ENCODE measurements at places on chromosomes 5 and 9.

DNA sequence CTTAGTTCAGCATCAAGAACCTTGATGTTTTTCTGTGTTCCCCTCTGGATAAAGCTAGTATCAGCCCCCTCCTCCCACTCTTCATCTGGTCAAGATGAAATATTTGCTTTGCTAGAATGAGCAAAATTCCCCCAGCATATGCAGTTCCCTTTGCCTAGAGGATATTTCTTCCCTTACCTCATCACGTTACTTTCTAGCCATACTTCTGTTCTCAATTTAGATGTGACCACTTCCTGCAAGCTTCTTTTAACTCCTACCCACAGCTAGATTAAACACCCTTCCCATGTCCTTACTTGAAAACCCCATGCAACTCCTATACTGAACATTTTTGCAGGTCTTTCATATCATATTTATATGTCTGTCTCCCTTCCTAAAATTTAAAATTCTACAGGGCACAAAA is 178.9 kb upstream of the TUSC1 start:
- no peak for DNase-seq

DNA sequence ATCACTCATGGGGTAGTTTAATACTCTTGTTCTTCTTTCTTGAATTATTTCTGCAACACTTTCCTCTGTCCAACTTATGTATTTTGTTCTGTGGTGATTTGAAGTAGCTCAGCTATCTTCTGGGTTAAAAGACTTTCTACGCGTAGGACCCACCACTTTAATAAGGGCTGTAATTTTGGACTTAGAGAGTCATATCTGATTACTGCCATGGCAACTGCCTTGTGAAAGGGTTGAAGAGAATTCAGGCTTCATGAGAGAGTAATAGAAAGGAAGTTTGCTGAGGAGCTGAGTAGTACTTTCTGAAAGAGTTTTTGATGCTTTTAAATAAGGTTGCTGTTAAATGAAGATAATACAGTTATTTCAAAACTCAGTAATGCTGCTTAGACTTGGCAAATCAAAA is 89.5 kb downstream of the TLE4 start:
- no peak for DNase-seq

DNA sequence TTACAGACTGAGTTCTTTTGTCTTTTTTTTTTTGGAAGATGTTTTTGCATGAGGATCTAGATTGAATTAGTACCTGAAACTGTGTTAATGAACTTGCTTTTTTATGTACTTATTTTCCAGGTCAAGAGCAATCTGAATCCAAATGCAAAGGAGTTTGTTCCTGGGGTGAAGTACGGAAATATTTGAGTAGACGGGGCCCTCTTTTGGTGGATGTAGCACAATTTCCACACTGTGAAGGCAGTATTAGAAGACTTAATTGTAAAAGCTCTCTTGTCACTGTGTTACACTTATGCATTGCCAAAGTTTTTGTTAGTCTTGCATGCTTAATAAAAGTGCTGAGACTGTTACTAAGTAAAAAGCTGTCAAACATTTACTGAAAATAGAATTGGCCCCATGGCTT is 14.5 kb downstream of the SLC23A1 start:
- no peak for DNase-seq

- DNase-seq = peak; percentile 44
Measured at GRCh38 chr5:115831163-115831768, 10.1 kb downstream of the ATG12 start.

DNA sequence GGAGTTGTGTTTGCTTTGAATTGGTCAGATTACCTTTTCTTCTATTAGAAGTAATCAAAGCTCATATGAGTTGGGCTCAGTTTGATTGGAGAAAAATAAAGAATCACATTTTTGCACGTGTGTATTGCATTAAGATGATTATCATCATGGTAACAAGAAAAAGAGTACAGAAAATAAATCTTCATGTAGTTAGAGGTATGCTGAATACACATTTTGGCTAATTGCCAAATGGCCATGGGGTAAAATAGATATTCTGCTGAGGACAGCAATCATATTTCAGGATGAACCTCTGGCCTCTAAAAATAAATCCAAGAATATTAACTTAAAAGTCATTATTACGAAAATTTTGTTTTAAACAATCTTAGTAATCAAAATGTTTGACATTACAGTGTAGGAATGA is 38.9 kb upstream of the GNAQ start:
- no peak for DNase-seq

GRCh38 chr9:127771570-127772189 is 6.8 kb downstream of the SH2D3C start:
- DNase-seq = no peak

DNA sequence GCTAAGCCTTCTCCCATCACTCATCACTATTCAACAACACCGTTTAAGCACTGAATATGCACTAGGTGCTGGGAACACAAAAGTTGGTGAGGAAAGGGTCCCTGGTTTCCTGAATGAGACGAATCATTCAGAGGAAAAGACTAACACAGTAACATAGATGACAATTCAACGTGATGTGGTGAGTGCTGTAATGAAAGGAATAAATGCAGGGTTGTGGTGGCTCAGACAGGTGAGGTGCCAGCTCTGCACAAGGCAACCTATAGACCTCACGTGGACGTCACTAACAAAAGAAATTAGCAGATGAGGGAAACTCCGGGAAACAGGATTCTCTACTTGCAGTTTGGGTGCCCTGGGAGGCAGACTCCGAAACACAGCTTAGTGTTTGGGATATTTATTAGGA is 40.0 kb upstream of the ERBIN start:
- DNase-seq = no peak

GRCh38 chr9:96395964-96396363 is 12.5 kb upstream of the SLC35D2 start:
- no peak for DNase-seq

GRCh38 chr5:151868451-151868850 is 56.2 kb downstream of the GLRA1 start:
- no peak for DNase-seq

- no peak for DNase-seq
Measured at GRCh38 chr5:31204958-31205357, 11.5 kb downstream of the CDH6 start.

DNA sequence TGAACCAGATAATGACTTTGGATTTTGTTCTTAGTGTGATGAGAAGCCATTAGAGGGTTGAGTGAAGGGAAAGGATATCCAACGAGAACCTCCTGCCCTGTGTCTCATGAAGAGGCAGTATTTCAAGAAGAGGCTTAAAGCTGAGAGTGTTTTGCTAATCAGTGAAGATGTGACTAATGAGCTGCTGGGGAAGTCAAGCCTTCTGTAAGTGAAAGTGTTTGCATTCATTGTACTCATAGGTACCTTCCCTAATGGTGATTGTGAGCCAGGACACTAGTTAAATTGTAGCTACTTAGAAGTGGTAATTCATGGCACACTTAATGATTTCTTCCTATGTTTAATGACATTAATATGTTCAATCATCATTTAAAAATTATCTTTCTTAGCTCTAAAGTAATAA is 23.7 kb downstream of the PIP5K1B start:
- no peak for DNase-seq

DNA sequence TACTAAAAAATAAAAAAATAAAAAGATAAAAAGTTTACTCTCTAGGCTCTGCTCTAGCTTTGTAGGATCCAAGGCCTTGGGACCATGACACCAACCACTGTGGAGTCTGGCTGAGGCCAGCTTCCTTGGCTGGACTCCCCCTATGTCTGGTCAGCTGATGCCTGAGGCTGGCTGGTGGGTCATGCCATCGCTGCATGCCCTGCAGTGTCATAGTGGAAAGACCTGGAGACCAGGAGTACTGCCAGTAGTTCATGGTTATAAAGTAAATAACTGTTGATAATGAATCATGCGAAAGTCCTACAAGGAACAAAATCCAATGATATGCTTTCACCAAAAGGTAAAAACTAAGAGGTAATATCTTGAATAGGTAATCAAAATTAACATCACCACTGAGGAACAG is 43.2 kb downstream of the GARNL3 start:
- DNase-seq = no peak

DNA sequence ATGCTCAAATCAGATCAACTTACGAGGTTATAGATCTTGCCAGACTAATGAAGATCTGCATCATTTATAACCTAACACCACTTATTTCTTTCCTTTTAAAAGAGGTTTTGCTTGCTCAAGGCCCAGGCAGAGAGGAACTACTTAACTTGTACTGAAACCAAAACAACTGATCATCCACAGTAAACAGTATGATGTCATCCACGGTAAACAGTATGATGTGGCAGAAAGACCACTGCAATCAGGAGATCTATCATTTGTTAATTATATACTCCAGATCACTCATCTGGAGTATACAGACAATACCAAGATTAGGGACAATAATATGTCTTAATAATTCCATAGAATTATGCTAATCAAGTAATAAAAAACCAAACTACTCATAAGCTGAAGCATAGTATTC is 116.8 kb downstream of the ADAMTS6 start:
- no peak for DNase-seq

DNA sequence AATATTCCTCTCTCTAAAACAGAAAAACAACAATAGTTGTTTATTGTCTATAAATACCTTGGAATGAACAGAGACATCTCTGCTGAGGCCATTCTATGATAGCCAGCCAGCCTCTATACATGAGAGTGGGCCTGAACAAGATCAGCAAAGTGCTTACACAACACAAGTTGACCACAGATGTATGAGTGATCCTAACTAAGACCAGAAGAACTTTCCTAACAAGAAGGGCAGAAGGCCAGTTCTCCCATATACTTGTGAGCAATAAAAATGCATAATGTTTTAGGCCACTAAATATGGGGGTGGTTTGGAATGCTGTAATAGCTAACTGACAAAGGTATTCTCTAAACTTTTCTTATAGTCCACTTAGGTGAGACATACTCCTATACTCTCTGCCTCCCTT is 345.7 kb downstream of the SPATA31D1 start:
- DNase-seq = no peak

GRCh38 chr5:124007675-124008398 is 495.9 kb downstream of the CSNK1G3 start:
- no peak for DNase-seq

GRCh38 chr9:72733895-72734294 is 212.5 kb downstream of the TMC1 start:
- no peak for DNase-seq

GRCh38 chr5:139275956-139276355 is 17.6 kb upstream of the MATR3 start:
- no peak for DNase-seq

GRCh38 chr9:107049046-107049802 is 186.3 kb downstream of the ZNF462 start:
- peak; percentile 26 for DNase-seq

GRCh38 chr5:131417240-131417869 is 153.5 kb downstream of the CDC42SE2 start:
- DNase-seq = peak; percentile 73

GRCh38 chr9:121038804-121039203 is 11.3 kb downstream of the C5 start:
- DNase-seq = no peak

DNA sequence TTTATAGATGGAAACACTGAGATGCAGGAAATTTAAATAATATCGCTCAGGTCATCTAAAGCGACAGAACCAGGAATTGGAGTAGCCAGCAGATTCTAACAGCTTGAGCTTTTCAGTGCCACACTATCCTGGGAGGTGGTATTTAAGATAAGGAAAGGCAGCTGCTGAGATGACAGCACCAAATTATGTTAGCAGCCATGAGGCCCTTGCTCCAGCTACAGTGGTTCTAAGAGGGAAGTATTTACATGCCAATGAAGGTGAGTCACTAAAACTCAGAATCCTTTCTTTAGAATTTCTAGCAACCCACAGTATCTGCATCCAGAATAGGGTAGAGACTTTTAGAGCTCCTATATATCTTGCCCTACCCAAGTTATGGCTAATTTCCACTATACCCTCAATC is 127.0 kb upstream of the VLDLR start:
- no peak for DNase-seq

- DNase-seq = no peak
Measured at GRCh38 chr9:33161011-33161588, 6.0 kb downstream of the B4GALT1 start.

DNA sequence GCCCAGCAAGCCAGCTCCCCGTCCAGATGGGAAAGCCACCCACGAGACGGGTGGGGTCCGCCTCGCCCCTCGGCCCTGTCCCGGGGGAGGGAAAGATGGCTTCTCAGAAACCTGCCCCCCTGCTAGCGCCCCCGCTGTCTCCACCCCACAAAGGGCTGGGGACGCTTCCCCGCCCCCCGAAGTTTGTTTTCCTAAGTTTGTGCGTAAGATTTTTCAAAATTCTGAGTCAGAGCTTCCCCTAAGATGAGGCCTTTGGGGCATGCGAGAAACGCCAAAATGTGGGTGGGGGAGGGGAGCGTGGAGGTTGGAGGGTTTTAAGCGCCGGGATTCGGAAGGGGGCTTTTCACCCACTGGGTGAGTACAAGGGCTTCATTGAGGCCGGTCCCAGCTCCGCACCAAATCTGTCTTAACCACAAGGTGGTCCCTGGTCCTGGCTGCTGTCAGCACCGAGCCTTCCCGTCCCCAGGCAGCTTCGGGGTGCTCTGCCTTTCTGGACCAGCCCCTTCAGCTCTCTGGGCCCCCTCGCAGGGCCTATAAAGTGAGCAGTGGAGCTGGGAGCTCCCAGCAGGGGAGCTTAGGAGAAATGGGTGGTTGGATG is 32.3 kb downstream of the PRRX2 start:
- DNase-seq = peak; percentile 65

DNA sequence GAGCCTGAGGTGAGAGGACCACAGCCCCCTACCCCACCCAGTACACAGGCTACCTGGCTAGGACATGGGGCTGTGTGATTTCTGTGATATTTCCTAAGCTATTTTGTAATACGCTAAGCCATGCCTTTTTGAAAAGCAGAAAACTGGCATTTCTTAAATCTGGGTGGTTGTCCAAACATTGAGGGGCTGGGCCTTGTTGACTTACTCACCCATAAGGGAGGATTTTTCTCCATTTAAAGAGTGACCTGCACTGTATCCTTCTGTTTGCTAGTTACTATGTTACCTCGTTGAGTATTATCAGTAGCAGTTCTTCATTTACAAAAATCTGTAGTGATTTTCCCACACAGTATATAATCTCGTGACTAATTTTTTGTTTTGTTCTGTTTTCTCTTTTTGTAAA is 117.5 kb upstream of the OTULINL start:
- no peak for DNase-seq

- DNase-seq = no peak
Measured at GRCh38 chr5:68409259-68409658, 193.7 kb downstream of the PIK3R1 start.

DNA sequence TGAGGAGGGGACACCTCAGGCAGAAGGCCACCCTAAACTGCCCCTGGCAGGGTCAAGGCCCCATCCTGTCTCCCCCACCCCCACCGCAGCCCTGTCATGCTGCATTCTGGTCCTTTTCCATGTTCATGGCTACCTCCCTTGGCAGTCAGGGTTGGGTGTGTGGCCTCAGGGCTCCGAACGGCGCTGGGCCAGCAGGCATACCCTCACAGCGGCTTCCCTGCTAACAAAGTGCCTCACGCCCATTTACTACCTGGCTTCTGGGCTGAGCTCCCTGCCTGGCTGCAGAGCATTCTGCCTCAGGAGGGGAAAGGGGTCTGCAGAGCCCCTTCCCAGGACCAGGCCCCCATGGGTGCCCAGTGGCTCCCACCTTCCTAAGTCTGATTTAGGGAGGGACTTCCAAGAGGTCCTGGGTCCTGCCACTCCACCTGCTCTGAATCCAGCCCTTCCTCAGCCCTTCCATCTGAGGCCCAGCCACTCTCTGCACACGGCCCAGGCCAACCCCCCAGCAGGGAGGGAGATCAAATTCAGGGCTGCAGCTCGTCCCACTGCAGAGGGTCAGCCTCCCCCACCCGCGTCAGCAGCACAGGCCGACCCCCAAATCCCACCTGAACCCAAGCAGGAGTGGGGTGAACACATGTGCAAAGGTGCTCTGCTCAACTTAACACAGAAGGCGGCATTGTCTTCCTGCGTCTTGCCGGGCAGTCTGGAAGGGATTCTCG is 115.9 kb upstream of the PHYKPL start:
- no peak for DNase-seq
